ENCODE measurements at places on chromosomes 6 and 20.

DNA sequence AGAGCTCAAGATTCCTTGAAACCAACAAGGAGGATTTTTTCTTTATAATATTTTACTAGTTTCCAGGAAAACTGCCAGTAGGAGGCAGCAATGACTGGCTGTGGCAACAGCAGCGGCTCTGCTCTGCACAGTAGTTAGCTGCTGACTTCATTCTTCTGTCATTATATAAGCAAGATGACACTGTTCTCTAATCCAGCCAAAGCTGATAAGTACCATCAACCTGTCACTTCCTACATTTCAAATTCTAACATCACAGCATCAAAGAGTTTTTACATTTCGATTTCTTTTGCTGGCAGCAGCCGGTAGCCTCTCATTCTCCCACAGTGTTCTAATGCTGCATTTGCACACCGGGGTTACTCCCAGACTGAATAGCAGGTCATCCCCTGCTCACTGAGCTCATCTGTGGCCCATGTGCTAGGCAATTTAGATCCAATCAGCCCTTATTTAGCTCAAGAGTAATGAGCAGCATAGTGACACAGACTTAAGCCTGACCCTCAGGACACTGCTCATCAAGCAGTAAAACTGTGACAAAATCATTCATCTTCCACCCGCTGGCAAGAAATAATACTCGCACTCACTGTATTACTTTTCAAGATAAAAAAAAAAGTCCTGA lies 67.8 kb downstream of the MMS22L start:
- no peak for DNase-seq

GRCh38 chr20:1616858-1617434 lies 2.9 kb downstream of the SIRPB1 start:
- no peak for DNase-seq

DNA sequence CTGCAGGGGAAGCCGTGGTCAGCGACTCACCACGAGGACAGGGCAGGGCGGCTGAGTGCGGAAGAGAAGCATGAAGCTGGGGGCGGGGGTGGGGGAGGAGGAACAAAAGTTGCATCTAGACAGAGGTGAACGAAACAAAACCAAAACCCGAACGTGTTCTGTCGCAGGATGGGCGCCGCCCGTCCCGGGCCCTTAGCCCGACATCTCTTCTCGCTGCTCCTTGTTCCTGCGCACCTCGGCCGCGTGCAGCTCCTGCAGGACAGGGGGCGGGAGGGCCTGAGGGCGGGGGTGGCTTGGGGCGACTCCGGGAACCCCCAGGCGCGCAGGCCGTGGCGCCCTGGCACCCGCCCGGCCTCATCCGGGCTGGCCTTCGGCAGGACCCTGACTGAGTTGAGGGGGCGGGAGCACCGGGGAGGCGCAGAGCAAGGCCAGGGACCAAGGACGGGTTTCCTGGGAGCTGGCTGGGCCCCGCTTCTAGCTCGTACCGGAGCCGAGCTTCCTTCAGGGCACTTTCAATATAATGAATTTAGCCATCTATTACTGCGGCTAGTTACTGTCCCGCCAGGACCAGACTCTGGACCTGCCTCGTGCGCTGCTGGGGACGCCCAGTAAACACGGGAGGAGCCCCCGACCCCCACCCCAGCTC lies 12.0 kb downstream of the STMN3 start:
- peak; percentile 47 for DNase-seq

DNA sequence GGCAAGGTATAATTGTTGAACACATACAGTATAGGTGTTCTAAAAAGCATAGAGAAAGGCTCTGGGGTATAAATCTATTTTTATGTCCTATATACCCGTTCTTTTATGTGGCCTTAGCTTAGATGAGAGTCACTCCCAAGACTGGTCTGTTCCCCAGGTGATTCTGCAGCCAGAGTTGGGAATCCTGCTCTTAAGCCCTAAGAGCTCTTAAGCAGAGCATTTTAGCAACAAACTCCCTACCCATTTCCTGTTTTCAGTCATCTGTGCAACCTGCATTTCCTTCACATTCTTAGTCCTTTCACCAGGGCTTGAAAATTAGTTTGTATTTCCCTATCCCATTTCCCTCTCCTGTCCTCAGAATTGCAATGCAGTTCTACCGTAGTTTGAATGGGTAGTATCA lies 166.1 kb downstream of the HS3ST5 start:
- no peak for DNase-seq

DNA sequence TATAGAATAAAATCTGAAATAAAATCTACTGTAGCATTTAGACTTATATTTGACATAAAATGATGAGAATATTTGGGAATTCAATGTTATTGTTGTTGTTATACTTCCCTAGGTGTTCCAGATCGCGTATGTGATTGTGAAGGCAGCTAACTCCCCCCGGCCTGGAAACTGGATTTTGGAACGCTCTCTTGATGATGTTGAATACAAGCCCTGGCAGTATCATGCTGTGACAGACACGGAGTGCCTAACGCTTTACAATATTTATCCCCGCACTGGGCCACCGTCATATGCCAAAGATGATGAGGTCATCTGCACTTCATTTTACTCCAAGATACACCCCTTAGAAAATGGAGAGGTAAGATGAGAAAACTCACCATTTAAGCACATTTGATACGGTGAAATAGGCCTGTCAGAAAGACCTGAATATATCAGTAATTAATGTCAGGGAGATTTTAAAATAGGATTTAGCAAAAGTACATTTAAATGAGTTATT lies 215.2 kb downstream of the LAMA2 start:
- DNase-seq: no peak

- no peak for DNase-seq
Measured at GRCh38 chr6:122432816-122433215, 33.4 kb downstream of the HSF2 start.

DNA sequence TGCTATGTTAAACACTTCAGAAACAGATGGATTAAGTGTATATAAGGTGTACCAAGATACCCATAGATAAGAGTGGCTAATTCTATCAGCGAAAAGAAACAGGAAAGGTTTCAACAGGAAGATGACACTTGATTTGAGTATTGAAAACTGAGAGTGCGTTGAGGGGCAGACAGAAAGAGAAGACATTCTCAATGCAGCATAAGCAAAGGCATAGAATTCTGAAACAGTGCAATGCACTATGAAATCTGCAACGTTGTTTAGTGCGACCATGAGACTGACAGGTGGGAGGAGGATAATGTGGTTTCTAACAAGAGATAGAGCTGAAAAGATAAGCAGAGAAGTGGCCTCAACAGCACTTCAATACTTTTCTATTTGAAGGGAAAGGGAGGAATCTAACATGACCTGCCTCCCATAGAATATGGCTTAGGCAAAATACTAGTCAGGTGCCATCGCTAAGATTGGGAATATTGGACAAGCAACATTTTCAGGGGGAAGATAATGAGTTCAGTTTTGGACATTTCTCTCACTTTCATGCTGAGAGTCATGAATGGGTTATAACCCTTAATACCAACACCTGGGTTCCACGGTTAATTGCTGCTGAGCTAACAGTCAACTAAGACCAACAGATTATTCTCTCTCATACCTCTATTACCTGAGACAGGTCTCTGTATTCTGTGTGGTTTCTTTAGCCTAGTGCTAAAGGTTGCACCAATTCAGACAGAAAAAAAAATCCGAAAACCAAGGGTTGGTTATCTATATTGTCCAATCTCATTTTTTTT lies 312.9 kb upstream of the ARID1B start:
- DNase-seq: no peak

DNA sequence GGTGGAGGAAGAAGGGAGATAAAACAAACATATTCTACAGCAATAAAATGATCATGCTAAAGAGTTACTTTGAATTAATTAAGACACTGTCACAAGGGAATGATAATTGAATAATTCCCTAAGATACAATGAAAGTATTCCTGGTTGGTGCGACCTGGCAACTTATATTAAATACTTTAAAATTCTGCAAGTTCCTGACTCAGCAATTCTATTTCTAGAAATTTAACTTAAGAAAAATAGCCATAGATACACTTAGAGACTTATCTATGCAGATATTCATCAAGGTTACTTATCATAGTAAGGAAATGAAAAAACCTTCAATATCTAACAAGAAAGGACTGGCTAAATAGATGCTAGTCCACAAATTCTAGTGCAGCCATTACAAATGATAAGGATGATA lies 156.0 kb downstream of the BACH2 start:
- no peak for DNase-seq

DNA sequence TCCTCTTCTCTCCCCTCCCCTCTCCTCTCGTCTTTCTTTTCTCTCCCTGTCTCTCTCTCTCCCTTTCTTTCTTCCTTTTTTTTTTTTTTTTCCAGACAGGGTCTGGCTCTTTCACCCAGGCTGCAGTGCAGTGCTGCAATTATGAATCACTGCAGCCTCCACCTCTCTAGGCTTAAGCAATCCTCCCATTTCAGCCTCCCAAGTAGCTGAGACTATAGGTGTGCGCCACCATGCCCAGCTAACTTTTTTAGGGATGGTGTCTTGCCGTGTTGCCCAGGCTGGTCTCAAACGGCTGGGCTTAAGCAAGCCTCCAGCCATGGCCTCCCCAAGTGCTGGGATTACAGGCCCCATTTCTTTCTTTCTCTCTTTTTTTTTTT lies 59.9 kb upstream of the NCOA3 start:
- no peak for DNase-seq

GRCh38 chr20:20410678-20411077 lies 42.8 kb downstream of the INSM1 start:
- DNase-seq: no peak

DNA sequence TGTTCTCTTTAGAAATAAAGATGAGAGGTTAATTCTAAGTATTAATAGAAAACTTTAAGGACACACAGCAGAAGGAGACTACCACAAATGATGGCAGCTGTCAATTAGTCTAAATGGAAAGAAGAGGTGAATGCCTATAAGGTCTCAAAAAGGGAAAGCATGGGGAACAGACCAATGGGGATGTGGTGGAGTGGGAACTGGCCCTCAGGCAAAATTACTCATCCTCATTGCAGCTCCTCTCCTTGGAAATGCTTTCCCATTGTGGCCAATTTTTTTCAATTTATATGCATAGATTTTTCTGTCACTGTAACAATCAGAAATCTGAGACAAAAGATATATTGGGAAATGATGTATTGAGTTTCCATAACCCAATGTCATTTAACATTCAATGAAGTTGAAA lies 222.9 kb upstream of the DEFB112 start:
- no peak for DNase-seq

- DNase-seq: peak; percentile 8
Measured at GRCh38 chr6:53066077-53066417, 843 bp downstream of the FBXO9 start.

DNA sequence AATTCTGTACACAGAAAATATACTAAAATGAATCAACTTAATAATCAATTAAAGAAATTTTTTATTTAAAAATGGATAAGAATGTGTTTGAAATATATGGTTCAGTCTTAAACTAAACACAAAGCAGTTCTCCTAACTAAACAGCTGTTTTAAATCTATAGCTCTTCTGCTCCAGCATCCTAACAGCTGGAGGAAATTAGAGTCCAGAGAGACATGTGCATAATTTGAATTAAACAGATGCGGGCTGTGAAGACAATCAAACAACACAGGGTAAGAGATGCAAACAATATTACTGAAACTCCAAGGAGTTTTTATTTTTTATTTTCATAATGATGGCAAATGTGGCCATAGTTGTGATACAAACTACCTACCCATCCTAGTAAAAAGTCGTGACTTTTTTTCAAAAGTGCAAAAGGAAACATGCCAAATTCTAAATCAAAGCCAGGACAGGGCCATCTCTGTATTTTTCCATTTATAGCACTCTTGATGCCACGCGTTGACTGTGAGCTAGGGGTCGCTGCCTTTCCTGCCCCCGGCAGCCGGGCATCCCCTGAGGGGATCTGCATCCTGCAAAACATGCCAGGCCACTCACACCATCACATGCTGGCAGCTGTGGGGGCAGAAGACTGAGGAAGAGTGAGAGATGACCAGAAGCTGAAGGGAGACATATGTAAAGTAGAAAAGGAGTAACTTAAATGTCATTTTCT lies 310.6 kb downstream of the PRKN start:
- DNase-seq: no peak

DNA sequence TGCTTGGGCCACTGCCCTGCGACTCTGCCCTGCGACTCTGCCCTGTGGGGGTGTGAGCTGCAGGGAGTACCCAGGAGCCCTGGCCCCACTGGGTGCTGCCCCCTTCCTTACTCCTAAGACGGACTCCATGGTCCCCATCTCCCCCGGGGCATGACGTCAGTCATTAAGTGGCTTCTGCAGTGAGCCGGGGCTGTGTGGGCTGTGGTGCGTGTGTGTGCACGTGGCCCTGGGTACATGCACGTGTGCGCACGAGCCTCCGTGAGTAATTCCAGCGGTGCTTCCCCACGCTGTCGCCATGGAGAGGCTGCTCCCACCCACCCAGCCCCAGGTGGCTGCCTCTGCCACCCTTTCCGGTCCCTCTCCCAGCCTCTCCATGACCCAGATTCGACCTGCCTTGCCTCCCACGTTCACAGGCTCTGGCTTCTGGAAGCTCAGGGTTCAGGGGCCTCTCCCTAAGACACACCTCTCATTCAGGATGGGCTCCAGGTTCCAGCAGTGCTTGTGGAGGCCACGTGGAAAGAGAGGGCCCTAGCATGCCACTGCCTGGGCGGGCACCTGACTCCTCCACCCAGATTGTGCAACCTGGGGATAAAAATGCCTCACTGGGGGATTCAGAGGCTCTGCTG lies 88.3 kb downstream of the DLGAP4 start:
- DNase-seq: no peak

DNA sequence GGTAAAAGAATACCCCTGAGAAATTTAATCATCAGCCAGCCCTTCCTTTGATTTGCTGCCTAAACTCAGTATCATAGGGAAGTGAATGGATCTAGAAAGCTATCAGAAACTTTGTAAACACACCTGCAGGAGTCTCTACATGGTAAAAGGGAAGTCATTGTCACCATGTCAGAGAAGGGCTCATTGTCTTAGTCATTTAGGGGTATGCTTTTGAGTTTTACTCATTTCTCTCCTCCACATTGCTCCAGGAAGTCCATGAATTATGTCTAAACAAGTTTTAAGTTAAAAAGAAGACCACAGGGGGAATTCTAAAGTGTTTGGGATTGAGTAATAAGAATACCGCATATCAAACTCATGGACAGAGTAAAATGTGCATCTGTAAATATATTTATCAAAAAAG lies 2.5 kb downstream of the SLC17A1 start:
- no peak for DNase-seq

- no peak for DNase-seq
Measured at GRCh38 chr6:47141171-47141570, 99.0 kb upstream of the ADGRF1 start.

DNA sequence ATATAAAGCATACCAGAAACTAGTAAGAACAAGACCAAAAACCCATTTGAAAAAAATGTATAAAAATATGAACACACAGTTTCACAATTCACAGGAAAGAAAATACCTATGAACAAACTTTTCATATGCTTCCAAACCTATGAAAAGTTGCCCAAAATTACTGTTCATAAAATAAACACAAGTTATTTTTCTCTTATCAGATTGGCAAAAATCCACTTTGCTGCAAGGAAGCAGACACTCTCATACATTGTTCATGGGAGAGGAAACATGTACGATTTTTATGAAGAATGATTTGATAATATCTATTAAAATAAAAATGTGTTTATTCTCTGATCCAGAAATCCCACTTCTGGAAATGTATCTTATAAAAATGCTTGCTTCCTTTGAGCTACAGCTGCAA lies 40.0 kb upstream of the OCSTAMP start:
- no peak for DNase-seq

- no peak for DNase-seq
Measured at GRCh38 chr20:34984756-34985261, 29.1 kb downstream of the MYH7B start.
